ENCODE measurements at places on chromosomes 1 and 21.

DNA sequence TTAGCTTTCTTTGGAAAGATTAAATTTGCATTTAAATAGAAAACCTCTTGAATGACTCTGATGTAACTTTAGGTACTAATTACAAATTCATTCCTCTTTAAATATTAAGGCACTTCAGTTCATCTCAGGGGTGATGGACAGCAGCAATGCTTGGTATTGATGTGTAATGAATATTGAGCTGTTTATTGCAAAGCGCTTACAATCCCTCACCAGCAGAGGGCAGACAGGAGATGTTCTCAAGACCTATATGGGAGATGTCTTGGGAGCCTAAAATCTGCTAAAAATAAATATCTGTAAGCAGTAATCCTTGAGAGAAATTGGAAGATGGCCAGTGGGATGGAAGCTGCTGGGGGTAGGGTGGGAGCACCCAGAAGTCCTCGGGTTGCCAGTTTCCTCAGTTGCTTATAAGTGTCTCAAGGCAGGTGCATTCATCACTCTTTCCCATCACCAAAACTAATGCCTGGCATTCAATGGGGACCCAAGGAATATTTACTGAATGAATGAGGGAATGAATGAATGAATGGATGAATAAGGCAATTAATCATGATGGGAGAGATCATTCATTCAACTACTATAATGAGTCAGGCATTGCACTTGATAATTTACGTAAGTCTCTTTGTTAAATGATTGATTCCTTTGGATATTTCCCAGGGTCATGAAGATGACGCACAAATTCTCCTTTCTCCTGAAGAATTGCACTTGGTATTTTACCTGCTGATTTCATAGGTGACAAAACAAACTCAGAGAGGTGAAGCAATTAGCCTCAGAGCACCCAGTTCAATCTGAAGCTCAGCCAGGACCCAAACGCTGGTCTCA is 2.3 kb downstream of the KLHDC8A start:
- peak; percentile 82 for DNase-seq

DNA sequence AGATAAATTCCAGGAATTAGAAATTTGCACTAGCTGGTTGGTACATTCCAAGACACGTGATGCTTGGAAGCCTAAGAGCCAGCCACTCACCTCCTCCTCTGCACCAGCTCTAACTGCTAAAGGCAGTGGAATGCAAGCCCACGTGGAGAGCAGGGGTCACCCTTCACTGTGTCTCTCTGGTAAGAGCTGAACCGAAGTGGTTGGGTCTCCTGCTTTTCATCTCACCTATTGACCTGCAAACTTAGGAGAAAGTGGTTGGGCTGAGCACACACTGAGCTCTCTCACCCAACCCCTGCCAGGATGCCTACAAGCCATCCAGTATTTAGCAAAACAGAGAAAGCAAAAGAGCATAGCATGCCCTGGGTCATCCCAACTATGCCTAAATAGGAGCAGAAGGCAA is 19.3 kb downstream of the HAO2 start:
- no peak for DNase-seq

GRCh38 chr1:67407498-67407897 is 22.7 kb downstream of the SERBP1 start:
- no peak for DNase-seq

GRCh38 chr1:84853741-84854721 is 39.0 kb downstream of the LPAR3 start:
- peak; percentile 43 for DNase-seq

- DNase-seq = no peak
Observed at GRCh38 chr1:154902938-154903566, 33.0 kb upstream of the KCNN3 start.

Measured in HT-29 (cell line).